Effector CD8-positive, alpha-beta T cell (primary cell): ENCODE measurements at places on chromosomes 7 and 10.

- no peak for DNase-seq
Measured at GRCh38 chr10:131744346-131744745, 156.5 kb upstream of the PPP2R2D start.

DNA sequence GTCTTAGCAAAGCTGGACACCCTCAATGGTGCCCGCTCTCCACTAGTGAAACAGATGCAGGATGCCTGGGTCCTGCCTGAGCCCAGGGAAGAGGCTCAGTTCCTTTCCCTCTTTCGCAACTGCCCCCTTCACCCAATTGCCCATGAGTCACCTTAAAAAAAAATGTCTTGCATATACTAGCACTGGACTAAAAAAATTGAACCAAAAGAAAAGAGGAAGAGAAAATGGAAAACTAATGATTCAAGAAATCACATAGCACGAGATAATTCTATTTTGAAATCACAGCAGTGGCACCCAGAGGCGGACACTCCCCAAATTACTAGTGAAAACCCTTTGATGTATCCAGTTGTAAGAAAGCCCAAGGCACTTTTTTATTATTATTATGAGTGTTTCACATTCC, 972.5 kb downstream of the LRMDA start:
- DNase-seq, result no peak

DNA sequence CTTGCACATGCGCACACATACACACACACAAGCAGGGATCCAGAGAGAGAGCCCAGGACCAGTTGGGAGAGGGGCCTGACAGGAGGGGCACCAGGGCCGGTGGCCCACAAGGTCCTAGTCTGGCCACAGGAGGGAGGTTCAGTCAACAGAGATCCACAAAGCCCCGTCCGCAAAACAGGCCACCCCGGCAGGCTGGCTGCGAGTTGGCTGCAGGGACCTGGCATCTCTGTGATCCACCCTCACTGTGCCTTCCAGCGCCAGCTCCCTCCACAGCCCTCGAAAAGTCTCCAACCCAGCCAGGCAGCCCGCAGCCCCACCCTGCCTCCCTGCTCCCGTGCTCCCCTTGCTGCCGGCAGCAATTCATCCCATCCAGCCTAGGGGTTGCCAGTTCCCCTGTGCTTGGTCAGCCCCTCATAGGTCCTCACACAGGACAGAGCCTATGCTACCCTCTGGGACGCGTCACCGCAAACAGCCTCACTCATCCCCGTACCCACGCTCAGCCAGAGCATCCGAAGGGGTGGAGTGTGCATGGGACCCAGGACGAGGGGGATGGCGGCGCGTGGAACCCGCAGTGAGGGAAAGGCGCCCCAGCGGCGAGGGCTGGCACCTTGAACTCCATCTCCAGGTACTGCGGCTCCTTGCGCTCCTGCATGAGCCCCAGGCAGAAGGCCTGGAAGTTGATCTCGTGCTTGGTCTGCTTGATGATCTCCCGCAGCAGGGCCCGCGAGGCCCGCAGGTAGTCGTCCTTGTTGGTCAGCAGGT, 7.5 kb downstream of the INTS1 start:
- no peak for DNase-seq

DNA sequence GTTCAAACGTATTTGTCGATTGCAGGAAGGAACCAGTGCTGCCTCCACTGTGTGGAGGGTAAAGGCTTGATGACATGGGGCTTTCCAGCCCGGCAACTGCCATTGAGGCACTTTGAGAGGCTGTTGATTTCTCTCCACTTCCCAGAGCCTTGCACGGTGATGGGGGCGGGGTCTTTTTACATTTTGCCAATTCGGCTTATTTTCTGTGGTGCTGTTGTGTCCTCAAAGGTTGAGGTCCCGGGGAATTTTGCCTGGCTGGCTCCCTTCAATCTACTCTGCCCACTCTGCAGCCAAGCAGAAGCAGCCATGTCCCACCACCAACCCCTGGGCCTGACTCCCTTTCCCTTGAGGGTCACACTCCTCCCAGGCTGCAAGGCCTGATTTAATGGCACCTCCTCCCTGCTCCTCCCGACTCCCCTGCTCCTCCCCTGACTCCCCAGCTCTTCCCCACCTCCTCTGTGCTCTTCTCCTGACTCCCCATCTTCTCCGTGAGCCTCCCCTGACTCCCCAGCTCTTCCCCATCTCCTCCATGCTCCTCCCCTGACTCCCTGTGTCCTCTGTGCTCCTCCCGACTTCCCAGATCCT, 39.0 kb downstream of the OAT start:
- DNase-seq, result no peak

GRCh38 chr10:12605580-12606405, 256.4 kb downstream of the CAMK1D start:
- peak; percentile 24 for DNase-seq

DNA sequence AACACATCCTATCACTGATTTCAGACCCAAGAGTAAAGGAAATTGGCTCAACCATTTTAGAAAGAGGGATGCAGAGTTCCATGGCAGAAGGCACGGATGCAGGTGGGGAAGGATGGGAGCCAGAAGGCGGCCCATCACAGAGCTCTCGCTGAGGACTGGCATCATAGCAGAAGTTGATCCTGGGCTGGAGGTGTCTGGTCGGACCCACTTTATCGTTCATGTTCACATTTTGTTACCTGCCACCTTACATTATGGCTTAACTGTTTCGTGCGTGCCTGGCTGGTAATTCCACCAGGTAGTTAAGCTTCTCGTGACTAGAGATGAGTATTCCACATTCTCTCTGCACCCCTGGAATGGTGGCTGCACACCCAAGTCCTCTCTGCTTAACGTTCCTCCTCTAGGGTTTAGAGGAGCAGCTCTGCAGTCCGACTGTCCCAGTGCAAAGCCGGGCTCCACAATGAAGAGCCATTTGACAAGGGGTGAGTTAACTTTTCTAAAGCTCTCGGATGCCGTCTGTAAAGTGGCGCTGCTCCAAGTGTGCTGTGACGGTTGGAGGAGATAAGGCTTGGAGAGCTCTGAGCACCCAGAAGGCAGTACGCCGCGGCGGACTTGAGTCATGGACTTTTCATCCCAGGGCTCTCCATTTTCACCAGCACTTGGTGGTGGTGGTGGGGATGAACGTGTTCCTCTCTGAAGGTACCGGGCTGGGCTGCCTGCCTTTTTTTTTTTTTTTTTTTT, 157.1 kb upstream of the SHH start:
- no peak for DNase-seq

DNA sequence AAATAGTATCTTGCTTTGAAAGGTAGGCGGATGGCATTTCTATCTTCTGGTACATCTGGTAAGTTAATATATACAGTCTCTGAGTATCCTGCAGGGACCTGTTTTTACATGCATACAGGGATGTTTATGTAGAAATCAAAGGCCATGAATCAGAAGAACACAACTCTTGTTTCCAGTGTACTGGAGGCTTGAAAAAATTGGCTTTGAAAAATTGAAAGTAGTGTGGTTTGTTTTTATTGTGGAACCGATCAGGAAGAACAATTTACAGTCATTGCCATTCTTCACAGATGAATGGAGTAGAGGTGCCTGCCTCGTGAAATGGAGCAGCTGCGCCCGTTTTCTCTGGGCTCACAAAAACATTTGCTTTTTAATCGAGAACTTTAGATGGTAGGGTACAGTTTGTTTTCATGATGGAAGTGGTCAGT, 54.0 kb upstream of the RPA3 start:
- DNase-seq, result no peak

DNA sequence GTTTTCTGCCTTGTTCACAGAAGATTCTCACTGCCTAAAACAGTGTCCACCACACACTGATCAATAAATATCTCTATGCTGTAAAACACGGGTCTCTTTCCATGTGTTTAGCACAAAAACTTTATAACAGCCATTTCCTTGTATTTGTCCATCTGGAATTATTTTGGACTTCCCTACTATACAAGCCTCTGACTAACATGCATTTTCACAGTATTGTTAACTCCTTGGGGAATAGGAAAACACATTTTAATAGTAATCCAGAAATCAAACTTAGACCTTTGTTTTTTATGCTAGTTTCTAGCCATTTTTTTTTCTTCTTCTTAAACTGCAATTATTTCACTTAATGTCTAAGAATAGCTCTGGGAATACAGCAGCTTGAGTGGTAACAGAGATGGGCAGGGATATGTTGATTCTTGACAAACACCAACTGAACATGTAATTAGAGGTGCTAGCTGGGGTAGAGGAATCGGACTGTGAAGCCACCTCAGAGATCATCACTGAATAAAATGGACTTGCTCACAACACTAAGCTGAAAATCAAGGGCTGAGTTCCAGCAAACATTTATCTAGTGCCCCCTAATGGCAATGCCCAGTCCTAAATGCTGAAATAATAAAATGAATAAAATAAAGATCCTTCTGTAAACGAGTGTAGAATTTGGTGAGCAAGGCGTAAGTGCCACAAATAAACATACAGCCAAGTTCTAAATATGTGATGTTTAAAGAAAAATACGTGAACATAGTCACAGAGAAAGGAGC, 593.1 kb downstream of the SORCS1 start:
- no peak for DNase-seq

DNA sequence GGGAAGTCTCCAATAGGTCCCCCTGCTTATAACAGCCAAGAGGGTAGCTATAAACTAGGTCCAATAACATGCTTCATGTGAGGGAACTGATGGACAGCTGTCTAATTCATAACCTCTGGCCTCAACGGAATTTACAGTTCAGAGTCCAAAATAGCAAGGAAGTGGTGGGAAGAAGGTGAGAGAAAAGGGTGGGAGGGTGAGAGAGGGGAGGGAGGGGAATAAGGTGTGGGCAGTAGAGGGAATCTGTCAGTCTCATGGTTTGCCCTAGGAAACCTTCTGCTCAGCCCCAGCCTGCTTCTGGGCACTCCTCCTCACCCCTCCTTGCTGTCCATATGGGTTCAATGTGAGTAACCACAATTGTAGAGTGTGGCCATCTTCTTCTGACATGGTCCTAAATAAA, 133.4 kb upstream of the ADO start:
- DNase-seq, result no peak
